ENCODE measurements at places on chromosomes 2 and 18.

- DNase-seq: no peak
- H3K36me3 ChIP-seq: no peaks in the 10 kb centered on the region
- H3K27ac ChIP-seq: no peak overlapping the region
- H3K4me3 ChIP-seq: no peak overlapping the region
- no peaks in the 10 kb centered on the region for H3K27me3 ChIP-seq
- no peaks in the 10 kb centered on the region for H3K4me1 ChIP-seq
These were observed 31.5 kb upstream of the REG3A start for GRCh38 chr2:79191081-79191480.

GRCh38 chr2:28276076-28276618, 116.5 kb upstream of the FOSL2 start:
- no peak overlapping the region for H3K4me3 ChIP-seq
- peak; percentile 98 for DNase-seq
- H3K27me3 ChIP-seq: no peaks in the 10 kb centered on the region
- H3K27ac ChIP-seq: peak overlapping the region; percentile 93

DNA sequence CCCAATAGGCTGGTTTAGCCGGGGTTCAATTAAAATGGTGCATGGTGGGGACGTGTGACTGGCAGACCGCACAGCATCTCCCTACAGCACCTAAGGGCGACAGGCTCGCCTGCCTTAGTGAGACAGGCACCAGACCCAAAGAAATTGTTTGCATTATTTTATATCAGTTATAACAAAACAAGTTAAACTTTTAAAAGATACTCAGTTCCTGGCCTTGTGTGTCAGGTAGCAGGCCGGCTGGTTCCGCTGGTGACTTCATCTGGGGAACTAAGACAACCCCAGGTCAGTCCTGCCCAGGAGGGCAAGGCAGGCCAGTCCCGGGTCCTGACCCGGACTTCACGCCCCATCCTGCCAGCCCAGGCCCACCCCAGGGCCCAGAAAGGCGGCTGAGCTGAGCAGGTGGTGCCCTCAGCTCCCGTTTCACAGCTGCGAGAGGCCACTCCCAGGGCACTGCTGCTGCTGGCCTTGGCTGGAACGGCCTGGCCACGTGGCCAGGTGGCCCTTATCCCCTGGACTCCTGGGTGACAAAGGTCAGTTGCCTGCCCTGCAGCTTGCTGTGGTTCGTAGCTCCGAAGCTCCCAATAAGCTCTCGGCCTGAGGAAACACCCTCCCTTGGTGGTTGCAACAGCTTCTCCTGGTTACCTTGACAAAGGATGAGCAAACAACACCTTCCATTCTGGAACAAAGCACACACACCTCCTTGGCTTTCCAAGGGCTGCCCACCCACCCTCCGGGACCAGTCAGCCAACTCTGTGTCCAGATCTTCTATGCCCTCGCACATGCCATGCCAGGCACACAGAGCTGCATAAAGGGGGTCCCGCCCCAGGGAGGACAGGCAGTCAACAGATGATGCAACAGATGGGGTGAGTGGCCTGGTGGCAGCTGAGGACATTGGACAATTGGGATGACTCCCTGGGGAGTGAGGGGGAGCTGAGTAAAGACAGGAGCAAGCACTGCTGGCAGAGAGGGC, 11.3 kb upstream of the AGXT start:
- peaks cover 25% of the 10 kb centered on the region for H3K27me3 ChIP-seq
- no peaks in the 10 kb centered on the region for H3K36me3 ChIP-seq
- peaks cover 3% of the 10 kb centered on the region for H3K4me1 ChIP-seq
- no peak for DNase-seq

DNA sequence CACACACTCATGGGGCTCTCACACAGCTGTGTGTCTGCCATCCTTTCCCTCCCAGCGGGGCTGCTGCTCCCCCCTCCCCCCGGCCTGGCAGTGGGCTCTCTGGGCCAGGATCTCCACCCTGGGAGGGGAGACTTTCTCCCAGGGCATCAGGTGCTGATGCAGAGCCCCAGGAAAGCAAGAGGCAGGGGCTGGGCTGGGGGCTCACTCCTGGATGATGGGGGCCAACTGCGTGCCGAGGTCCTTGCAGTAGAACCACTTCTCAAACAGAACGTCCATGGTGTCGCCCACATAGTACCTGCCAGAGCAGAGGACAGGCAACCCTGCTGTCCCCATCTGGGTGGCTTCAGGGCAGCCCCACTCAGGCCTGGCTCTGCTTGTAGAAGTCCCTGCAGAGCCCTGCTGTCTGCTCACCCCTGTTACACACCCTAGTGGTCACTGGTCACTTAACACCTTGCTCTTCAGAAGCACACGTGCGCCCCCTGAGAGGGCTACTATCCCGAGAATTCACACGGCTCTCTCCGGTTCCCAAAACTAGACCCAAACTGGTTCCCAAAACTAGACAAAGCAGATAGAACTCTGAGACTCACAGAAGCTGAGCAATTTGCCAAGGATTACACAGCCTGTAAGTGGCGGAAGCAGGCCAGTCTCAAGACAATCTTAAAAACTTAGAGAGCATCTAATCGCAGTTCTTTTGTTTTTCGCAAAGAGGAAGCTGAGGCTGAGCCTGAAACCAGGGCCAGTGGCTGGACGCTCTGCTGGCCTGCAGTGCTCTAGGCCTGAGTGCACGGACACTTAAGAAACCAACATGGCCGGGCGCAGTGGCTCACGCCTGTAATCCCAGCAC, 6.6 kb upstream of the OXER1 start:
- DNase-seq: peak; percentile 50
- H3K36me3 ChIP-seq: no peaks in the 10 kb centered on the region
- no peak overlapping the region for H3K27ac ChIP-seq
- no peak overlapping the region for H3K4me3 ChIP-seq

Measured in mesenchymal stem cell (in vitro differentiated cells and primary cell).